Activated CD4-positive, alpha-beta memory T cell treated with anti-CD3 and anti-CD28 coated beads for 36 hours (primary cell): ENCODE measurements at places on chromosomes 5 and 9. TPM values are rescaled to one million over a fixed set of nuclear protein-coding genes. Genes with fewer than 3 reads are reported as not detected.

Gene GGTA1
- total RNA-seq, result not detected

Gene BRINP1
- total RNA-seq, result not detected

DNA sequence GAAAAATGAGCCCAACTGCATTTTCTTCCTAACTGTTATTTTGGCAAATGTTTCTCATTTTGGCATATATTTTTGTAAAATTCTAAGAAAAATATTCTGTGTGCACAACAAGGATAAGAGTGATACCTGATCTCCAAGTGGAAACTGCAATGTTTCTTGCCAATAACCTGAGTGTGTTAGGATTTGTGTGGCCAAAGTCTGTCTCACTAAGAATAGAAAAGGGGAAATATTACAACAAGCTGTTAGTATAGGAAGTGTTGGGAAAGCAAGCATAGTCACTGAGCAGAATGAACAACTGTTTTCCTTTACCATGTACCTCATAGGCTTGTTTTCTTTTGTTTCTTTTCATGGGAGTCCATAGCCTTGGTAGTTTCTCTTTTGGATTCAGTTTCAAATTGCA lies 624.2 kb downstream of the MTRR start:
- no peak overlapping the region for H3K4me3 ChIP-seq
- H3K4me1 ChIP-seq, result no peaks in the 10 kb centered on the region

- no peaks in the 10 kb centered on the region for H3K36me3 ChIP-seq
- H3K27me3 ChIP-seq, result peaks cover 5% of the 10 kb centered on the region
- DNase-seq, result no peak
- no peak overlapping the region for H3K4me3 ChIP-seq
These were observed 26.8 kb upstream of the PPP2CA start for GRCh38 chr5:134252671-134253070.
